ENCODE measurements at places on chromosomes 13 and 19.

DNA sequence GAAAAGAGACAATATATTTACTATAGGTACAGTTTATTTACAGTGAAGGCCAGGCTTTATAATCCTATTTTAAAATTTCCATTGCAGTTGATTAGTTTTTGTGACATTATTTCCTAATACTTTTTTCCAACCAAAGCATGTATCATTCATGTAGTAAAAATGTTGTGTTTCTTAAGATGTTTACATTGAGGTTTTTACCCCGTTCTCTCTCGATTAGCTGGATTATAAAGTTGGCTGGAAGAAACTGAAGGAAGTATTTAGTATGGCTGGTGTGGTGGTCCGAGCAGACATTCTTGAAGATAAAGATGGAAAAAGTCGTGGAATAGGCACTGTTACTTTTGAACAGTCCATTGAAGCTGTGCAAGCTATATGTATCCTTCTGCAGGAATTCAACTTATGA lies 21.2 kb downstream of the HNRNPM start:
- no peak for DNase-seq

DNA sequence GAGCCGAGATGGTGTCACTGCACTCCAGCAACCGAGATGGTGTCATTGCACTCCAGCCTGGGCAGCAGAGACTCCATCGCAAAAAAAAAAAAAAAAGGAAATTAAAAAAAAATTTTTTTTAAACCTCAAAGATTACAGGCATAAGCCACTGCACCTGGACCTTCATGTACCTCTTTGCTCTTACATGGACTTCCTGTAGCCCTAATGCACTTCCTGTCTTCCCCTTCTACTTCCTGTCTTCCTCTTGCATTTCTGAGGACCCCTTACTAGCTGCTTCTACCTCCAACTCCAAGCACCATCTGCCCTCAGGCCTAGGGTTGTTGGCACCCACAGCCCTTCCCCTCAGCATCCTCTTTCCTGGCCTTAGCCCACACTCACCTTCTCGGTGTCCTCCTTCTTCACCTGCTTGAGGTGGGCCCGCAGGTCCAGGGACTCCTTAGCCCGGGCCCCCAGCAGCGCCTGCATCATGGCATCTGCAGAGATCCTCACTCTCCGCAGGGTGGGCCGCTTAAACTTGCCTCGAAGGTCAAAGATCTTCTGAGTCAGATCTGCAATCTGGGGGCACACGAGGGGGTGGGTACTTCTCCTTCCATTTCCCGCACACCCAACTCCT lies 3.8 kb downstream of the TNNI3 start:
- no peak for DNase-seq

- peak; percentile 57 for DNase-seq
Measured at GRCh38 chr19:49564616-49565045, 15.7 kb downstream of the NOSIP start.

DNA sequence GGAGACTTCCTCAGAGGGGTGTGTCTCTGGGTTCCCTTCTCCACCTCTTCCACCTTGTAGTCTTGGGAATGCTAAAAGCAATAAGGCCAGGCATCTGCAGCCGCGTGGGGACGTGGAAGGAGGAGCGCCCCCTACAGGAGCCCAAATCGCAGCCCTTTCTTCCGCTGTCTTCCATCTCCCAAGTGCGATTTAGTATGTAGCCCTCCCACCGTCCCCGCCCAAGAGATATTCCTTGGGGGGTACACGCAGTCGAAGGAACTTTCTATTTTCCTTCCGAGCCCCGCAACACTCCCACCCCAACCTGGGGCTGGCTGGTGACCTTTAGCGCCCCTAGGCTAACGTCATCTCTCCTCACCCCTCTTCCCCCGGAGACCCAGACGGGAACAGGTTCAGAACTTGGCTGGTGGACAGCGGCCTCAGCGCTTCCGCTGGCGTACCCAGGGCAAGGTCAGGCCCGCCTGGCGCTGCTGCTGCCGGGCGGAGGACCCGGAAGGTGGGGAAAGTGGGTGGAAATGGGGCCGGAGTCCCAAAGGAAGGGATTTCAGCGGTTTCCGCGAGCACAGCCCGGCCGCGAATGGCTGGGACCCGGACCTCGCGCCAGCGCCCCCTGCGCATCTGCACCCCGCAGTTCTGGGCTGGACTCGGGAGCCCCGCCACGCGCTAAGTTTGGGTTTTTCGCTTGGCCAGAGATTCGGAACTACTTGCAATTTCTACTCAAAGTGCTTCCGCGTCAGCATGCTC lies 2.1 kb upstream of the PCDH8 start:
- DNase-seq, result peak; percentile 66

- DNase-seq, result no peak
Measured at GRCh38 chr19:5323475-5323811, 17.2 kb downstream of the PTPRS start.

- DNase-seq, result peak; percentile 29
Measured at GRCh38 chr13:73849292-73849691, 284.9 kb downstream of the KLF12 start.

DNA sequence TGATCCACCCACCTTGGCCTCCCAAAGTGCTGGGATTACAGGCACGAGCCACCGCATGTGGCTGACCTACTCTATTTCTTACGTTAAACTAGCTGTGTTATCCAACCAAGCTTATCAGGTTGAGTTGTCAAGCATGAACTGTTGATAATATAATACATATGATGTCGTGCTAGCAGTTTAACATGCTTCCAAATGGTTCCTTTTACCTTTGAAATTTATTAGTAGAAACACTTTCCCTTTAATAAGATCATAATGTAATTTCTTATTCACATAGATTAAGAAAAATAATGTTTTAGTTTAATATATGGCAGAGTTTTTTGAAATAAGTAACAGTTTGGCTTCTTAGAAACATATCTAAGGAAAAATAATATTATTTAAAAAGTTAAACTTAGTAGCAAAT lies 34.4 kb upstream of the VWA8 start:
- DNase-seq, result no peak

DNA sequence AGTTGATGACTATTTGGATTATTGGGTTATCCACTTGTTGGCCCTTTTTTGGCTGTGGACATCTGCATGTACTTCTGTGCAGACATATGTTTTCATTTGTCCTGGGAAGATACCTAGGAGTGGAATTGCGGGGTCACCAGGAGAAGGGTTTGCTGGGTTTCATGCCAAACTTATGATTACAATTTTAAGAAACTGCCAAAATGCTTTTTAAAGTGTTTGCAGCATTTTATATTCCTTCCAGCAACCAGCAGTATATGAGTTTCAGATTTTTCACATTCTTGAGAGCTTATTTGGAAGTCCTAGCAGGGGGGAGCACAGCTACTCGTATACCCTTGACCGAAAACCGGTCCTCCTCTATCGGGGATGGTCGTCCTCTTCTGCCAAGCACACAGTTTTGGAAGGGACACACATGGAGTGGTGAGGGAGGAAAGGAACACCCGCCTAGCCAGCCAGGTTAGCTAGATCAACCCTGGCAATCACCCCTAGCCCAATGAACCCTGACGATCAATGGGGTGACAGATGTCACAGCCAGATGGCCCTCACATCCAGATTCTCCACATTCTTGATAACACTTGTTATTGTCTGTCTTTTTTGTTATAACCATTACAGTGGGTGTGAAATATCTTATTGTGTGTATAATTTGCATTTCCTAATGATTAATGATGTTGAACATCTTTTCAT lies 26.7 kb upstream of the RNF113B start:
- no peak for DNase-seq

DNA sequence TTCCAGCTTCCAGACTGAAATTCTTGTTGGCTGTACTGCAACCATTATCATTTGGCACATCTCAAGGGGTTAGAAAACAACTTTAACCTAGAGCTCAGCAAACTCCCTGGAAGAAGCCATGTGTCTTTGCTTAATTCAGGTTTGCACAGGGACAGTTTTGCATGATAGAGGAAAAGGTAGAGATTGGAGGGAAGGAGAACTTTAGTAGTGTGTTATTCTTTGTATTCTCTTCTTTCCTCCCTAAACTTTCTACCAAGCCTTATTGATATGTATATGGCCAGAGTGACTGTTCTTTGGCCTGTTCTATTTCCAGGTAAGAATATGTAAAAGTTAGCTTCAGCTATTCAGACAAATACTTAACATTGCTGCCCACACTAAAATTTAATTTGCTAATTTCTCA lies 53.1 kb downstream of the UGGT2 start:
- no peak for DNase-seq

GRCh38 chr13:75495938-75496337 lies 14.0 kb upstream of the TBC1D4 start:
- DNase-seq, result no peak

DNA sequence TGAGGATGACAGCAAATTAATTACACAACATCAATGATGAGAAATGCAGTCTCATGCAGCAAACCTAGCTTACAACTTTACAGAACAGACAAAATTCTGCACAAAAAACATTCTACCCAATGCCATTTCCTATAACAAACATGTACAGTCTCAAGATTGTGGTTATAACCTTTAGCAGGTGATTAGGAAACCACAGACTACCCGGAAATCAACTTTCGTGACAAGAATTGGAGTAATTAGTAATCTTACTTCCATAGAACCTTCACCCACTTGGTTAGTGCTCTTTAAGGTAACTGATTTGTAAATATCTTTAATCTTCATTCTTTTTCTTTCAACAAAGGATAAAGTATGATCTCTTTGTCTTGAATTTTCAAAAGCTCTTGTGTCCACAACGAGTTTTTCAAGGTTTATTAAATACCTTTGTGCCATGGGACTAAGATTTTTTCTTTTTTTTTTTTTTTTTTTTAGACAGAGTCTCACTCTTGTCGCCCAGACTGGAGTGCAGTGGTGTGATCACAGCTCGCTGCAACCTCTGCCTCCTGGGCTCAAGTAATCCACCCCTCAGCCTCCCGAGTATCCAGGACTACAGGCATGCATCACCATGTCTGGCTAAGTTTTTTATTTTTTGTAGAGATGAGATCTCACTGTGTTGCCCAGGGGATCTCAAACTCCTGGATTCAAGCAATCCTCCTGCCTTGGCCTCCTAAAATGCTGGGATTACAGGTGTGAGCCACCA lies 78.8 kb downstream of the MAP4K1 start:
- DNase-seq, result no peak

- no peak for DNase-seq
Measured at GRCh38 chr13:24230428-24231072, 70.0 kb downstream of the SPATA13 start.

GRCh38 chr19:10228393-10228792 lies 2.7 kb downstream of the S1PR2 start:
- DNase-seq, result no peak

DNA sequence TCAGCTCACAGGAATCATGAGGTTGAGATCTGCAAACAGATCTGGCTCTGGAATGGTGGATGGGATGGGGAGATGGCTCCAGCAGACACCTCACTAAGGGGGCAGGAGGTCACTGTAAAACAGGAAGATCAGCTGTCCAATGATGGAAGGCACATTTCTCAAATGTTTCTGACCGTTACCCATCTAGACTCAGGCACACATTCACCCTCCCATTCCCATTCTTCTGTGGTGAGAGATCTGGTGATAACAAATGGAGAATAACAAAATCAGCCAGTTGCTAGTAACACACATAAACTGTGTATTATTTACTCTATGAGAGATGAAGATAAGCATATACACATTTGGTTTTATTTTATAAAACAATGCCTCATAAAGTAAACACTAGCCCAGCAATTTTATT lies 235.9 kb downstream of the TSHZ3 start:
- no peak for DNase-seq

GRCh38 chr19:19171821-19172532 lies 1.9 kb upstream of the MEF2B start:
- no peak for DNase-seq

GRCh38 chr19:17415121-17415520 lies 4.7 kb upstream of the MVB12A start:
- DNase-seq, result no peak

- DNase-seq, result no peak
Measured at GRCh38 chr13:86135856-86136255, 336.6 kb upstream of the SLITRK6 start.

- no peak for DNase-seq
Measured at GRCh38 chr13:78784014-78784750, 125.2 kb upstream of the OBI1 start.

DNA sequence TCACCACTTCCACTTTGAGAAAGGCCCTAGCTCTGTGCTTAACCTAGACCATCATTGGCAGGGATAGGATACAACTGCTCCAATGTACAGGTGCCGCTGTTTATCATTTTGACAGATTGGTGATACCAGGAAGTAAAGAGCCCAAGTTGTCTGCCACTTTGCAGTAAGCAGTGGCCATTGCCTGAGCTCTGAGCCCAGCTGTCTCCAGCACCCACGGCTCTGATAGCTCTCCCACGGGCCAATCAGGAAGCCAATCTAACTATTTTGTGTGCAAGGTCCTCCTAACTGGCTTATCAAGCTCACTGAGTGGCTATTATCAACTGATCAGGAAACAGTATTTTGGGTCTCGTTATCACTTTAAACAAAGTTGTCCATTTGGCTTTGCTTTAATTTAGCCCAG lies 181.1 kb downstream of the DCT start:
- DNase-seq, result no peak

DNA sequence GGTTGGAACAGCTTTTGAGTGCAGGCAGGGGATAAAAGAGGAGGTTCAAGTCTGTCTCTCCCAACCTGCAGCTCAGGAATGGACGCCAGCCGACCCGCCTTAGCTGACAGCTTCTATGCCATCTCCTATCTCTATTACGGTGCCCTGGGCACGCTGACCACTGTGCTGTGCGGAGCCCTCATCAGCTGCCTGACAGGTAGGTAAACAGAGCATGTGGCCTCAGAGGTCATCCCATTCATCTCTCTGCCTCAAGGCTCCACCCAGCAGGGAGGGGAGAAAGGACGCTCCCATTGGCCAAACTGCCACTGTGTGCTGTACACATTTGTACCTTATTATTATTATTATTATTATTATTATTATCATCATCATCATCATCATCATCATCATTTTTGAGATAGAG lies 16.5 kb downstream of the SLC5A5 start:
- DNase-seq, result no peak

- DNase-seq, result no peak
Measured at GRCh38 chr13:24249624-24250023, 59.8 kb upstream of the C1QTNF9 start.

DNA sequence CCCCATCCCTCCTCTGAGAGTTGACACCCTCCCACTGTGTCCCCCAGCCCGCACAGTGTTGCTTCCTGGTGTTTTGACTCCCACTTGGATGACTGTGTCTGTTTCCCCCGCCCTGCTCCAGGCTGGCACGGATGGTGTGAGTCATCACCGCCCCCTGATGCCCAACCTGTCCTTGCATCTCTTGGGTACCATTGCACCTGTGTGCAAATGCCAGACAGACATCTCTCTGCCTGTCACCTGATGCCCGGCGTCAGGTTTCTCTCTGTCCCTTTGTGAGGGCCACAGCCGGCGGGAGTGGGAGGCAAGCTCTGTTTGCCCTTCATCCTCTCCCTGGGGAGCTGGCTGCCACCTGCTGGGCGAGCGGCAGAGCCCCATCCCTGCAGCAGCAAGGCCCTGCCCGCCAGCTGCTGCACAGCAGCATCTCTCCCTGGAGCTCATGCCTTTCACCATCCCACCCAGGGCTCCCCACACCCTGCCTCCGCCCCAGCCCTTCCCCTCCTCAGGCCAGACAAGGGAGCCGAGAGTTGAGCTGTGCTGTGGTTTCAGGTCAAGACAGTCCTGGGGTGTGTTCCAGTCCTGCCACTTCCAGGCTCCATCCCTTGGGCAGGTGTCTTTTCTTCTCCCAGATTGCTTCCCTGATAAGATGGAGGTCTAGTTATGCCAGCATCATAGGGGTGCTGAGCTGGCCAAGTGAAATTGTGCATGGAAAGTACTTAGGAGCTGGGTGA lies 29.7 kb downstream of the NKPD1 start:
- DNase-seq, result peak; percentile 45
